ENCODE measurements at places on chromosomes 16 and 17.

DNA sequence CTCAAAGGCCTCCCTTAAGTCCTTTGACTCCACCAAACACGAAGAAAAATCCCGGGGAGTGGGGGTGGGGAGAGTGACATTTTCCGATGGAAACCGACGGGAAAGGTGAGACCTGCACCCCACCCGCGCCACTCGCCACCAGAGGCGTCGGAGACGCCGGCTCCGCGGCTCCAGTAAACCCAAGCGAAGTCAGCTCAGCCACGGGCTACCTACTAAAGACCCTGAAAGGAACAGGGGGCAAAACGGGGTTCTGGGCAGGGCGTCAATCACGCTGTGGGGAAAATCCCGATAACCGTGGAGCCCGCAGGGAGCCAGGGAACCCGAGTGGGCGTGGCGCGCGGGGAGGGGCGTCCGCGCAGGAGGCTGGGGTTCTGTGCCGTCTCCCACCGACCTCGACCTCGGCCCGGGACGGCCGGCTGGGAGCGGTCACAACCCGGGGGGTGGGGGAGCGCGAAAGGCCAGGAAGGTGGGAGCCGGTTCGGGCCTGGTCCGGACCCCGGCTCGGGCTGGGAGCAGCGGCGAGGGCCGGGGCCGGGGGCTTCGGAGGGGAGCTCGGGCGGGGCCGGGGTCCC lies 565 bp downstream of the WDR45B start:
- peak; percentile 19 for DNase-seq

DNA sequence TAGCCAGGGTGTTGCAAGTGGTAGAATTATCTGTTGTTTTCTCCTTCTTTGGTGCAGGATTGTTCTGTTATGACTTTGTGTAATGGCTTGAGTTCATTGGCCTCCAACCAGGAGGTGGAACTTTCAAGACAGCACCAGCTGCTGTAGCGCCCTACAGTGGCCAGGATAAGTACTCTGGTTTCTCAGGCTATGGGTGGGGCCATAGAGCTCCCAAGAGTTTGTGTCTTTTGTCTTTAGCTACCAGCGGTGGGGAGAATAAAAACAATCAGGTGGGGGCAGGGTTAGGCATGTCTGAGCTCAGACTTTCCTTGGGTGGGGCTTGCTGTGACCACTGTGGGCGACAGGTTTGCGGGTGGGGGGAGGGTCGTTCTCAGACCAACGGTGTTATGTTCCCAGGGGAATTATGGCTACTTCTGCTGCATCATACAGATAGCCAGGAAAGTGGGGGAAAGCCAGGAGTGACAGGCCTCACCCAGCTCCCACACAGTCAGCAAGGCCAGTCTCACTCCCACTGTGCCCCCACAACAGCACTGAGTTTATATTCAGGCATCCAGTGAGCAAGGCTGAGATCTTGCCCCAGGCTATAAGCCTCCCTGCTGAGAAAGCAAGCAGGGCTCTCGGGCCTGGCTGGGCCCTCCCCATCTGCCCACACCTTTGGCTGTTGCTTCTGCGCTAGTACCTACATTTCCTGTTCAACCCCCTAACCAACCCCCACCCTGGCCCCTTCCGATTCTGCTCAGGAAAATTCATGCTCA lies 15.4 kb downstream of the ABCA10 start:
- DNase-seq: no peak

GRCh38 chr17:71527311-71527710 lies 593.5 kb upstream of the SOX9 start:
- no peak for DNase-seq

DNA sequence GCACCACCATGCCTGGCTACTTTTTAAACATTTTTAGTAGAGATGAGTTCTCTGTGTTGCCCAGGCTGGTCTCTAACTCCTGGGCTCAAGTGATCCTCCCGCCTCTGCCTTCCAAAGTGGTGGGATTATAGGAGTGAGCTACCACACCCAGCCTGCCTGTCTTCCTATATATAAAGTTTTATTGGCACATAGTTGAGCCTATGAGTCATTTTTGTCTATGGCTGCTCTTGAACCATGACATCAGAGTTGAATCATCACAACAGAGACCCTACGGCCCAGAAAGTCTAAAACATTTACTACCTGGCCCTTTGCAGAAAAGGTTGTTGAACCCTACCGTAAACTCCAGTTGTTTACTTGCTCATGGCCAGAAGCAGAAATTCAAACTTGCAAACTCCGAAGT lies 7.9 kb downstream of the SEPTIN12 start:
- DNase-seq: no peak

- no peak for DNase-seq
Measured at GRCh38 chr16:6827267-6827666, 505.4 kb upstream of the RBFOX1 start.

- no peak for DNase-seq
Measured at GRCh38 chr17:1371893-1372590, 28.0 kb downstream of the YWHAE start.

- DNase-seq: no peak
Measured at GRCh38 chr17:40093005-40093579, 7.3 kb downstream of the NR1D1 start.

- no peak for DNase-seq
Measured at GRCh38 chr16:80608946-80609345, 68.2 kb downstream of the DYNLRB2 start.

DNA sequence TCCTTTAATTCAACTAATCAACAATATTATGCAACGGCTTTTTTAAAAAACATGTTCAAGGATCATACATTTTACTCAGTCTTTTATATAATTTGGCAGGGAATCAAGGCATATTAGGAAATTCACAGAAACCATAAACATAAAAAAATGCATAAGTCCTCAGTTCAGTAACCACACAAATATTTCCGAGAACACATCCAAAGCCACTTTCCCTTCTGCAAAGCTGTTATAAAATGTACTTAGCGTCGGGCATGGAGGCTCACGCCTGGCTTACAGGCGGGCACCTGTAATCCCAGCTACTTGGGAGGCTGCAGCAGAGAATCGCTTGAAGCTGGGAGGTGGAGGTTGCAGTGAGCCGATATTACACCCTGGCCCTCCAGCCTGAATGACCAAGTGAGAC lies 9.7 kb upstream of the ZC3H7A start:
- no peak for DNase-seq

GRCh38 chr17:30316736-30317135 lies 17.1 kb downstream of the TMIGD1 start:
- no peak for DNase-seq

DNA sequence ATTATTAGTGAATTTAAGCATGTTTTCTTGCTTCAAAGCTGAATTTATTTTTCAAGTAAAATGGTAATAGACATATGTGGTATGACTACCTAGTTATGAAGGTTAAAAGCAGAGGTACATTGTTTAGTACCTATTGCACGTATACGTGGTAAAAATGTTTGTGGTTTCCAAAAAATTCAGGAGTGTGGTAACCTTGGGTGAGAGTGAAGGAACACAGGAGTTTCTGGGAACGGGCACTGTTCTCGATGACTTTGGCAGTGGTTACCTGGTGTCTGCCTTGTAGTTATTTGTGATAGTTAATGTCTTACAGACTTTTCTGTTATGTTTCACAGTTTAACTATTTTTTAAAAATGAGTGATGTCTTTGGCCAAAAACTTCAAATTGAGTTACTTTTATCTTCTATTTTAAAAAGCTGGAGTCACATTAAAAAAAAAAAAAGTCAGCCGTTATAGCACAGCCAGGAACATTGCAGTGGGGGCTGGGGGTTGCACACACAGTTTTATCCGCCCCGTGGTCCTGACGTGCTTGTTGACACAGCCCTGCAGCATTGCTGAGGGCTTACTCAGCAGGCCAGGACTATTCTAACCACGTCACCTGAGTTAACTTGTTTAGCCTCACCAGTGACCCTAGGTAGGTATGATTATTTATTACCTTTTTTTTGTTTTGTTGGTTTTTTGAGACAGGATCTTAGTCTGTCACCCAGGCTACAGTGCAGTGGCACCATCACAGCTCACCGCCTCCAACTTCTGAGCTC lies 10.9 kb downstream of the JPT2 start:
- DNase-seq: no peak

- no peak for DNase-seq
Measured at GRCh38 chr17:17509601-17510425, 13.6 kb upstream of the RASD1 start.

DNA sequence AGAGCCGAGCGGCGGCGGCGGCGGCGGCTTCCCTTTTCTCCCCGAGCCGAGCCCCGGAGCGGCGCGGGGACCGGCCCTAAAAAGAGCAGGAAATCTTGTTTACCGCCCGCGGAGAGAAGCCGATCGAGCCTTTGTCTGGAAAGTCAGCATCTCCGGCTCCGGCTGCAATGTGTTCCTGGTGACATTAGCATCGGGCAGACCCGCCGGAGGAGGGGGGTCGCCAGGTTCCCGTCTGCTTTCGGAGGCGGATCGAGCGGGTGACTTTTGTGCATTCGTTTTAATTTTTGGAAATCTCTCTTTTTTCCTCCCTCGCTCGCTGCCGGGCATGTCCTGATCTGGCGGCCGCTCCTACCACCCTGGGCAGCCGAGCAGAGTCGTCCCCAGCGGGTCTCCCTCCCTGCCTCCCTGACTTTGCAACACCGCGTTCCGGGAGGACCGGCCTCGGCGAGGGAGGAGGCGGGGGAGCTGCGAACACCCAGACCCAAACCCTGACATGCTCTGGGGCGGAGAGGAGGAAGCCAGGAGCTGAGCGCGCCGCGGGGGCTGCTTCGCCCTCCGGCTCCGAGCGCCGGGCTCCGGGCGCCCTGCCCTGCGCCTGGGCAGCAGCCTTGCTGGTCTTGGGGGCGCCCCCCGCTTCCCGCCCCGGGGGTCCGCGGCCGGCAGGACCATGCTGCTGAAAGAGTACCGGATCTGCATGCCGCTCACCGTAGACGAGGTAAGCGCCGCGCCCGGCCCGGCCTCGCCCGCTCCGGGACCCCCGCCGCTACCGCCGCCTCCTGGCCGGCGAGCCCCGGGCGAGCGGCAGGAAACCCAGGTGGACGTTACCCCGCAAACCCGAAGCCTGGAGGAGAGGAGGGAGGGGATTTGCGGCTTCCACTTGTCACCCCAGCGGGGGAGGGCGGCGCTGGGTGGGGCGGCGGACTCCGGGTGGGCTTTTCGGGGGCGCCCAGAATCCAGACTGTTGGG lies 690 bp downstream of the PITPNC1 start:
- peak; percentile 59 for DNase-seq

DNA sequence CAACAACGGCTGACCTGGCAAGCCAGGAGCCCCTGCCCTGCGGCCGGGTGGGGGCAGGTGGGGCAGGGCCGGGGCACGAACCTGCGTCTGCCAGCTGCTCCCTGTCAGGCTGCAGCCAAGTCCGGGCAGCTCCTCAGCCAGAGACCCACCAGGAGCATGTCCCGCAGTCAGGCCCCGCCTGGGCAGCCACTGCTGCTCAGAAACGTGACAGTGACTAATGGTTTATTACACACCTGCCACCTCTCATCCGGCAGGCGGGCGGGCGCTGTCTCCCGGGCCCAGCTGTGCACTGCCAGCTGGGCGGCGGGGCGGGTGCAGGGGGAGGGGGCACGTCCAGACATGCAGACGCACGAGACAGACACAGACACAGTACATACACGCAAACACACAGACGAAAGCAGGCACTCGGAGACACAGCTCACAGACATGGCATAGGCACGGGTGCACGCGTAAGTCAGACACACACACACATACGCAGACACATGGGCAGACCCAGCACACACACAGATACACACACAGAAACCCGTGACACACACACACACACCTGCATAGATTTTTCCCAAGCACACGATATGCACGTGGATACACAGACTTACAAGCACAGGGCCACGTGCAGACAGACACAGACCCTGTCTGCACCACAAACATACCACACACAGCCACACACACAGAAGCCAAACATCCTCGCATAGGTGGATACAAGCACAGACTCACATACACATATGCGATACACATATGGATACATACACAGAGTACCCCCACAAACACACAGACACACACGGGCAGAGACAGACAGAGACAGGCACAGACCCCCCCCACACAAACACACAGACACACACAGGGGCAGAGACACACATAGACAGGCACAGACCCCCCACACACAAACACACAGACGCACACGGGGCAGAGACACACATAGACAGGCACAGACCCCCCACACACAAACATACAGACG lies 248.3 kb upstream of the CIBAR2 start:
- DNase-seq: no peak

DNA sequence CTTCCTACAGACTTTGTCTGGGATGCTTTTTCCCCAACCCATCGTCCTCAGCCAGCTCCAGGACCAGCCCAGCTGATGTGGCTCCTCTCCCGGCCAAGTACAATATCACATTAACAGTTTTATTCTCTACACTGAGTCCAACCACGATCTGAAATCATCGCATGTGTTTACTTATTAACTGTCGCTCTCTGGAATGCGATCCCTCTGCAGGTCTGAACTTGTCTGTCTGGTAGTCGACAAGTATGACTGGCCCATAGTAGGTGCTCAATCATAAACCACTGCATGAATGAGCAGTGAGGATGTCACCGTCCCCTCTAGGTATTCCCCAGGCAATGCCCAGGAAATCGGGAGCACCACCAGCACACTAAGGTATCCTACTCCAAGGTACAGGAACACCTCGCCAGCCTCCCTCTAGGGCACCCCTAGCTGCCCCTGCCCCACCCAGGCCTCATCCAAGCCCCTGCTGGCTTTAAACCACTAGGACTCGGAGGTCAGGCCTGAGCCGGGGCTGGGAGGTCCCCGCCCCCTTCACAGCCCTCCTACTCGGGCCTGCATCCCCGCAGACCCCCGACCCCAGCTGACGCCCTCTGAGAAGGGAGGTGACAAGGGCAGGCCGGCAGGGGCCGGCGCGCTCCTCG lies 27.7 kb downstream of the RTN4RL1 start:
- no peak for DNase-seq

GRCh38 chr17:42067371-42068091 lies 17.1 kb upstream of the C17orf113 start:
- peak; percentile 67 for DNase-seq
